Urinary bladder (tissue), 4 donors: ENCODE measurements at places on chromosomes 1 and 21.

GRCh38 chr21:32538147-32538792 lies 47.1 kb downstream of the TCP10L start:
- no peak for DNase-seq

DNA sequence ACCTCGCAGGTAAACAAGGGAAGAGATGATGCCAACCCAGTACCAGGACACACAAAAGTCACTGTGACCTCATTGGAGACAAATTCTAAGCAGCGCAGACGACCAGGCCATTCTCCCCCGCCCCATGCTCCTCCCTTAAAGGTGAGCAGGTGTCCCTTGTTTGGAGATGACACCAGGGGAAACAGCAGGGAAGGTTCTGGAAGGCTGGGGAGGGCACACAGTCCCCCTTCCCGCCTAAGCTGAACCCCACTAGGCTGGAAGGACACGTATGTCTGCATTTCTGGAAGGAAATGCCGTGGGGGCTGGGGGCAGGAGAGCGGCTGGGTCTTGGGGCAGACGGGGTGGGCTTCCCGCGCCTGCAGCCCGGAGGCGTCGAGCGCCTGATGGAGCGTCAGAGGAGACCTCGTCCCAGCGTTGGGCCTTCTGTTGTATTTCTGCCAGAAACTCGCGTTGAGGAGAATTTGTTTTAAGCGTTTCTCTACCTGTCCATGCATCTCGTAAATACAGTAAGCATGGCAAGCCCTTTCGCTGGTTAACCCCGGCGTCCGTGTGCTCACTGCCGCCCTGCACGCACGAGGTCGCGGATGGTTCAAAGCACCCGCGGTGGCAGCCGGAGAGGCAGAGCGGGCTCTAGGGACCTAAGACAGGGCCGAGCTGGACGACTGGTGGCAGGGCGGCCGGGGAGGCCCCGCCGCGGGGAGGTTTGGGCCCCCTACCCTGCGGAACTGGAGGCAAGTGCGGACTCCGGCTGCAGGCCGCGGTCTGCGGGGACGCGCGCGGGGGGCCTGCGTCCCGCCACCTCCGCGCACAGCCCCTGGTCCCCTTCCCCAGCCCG lies 1.2 kb upstream of the LHX4 start:
- no peak for DNase-seq

DNA sequence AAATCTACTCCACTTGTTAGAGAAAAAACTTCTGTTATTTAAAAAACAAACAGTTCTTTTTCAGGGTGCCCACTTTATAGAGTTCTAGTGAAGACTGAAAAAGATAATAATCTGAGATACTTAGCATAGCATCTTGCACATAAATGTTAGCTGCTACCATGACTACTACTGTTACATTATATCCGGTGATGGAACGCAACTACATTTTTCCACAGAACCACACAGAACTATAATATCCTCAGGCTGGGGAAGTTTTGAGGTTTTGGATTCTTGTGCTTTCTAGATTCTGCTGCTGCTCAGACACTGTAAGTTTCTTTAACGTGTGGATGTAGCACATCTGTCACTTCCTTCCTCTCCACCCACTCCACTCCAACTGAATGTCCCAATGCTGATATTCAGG lies 110.3 kb downstream of the PTPN14 start:
- DNase-seq: no peak

- DNase-seq: no peak
Observed at GRCh38 chr1:27605796-27606707, 2.1 kb upstream of the AHDC1 start.
